Memory B cell (primary cell): ENCODE measurements at places on chromosomes 2 and 18.

DNA sequence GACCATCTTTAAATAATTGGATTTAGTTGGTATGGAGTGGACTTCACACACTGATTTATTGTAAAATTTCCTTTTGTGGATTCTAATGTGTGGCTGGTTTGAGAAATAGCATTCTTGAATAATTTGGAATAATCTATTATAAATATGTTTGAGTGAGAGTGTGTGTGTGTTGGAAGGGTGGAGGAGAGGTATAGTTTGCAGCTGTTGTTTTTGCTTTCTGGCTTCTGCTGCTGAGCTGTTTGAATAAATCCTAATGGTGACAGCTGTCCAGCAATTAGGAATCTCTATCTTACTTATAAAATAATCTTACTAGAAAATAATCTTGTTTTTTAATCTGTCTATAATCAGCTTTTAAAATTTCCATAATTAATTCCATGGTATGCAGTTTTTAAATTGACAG is 1283.0 kb upstream of the CDH2 start:
- H3K36me3 ChIP-seq: no peaks in the 10 kb centered on the region
- no peaks in the 10 kb centered on the region for H3K4me1 ChIP-seq
- DNase-seq: no peak
- H3K27me3 ChIP-seq: no peaks in the 10 kb centered on the region
- no peak overlapping the region for H3K27ac ChIP-seq
- H3K4me3 ChIP-seq: no peak overlapping the region

- DNase-seq: no peak
- H3K36me3 ChIP-seq: no peaks in the 10 kb centered on the region
- no peak overlapping the region for H3K27ac ChIP-seq
- peaks cover 7% of the 10 kb centered on the region for H3K4me1 ChIP-seq
- no peaks in the 10 kb centered on the region for H3K27me3 ChIP-seq
Observed at GRCh38 chr2:231292472-231293134, 94.2 kb downstream of the ARMC9 start.

- peaks cover 4% of the 10 kb centered on the region for H3K27me3 ChIP-seq
- no peaks in the 10 kb centered on the region for H3K4me1 ChIP-seq
- DNase-seq: no peak
- H3K4me3 ChIP-seq: no peak overlapping the region
Observed at GRCh38 chr2:101528501-101528900, 53.6 kb upstream of the RFX8 start.

- DNase-seq: no peak
- H3K36me3 ChIP-seq: no peaks in the 10 kb centered on the region
- H3K27ac ChIP-seq: no peak overlapping the region
- H3K27me3 ChIP-seq: peaks cover 2% of the 10 kb centered on the region
Observed at GRCh38 chr2:133365117-133365516, 203.1 kb downstream of the NCKAP5 start.

DNA sequence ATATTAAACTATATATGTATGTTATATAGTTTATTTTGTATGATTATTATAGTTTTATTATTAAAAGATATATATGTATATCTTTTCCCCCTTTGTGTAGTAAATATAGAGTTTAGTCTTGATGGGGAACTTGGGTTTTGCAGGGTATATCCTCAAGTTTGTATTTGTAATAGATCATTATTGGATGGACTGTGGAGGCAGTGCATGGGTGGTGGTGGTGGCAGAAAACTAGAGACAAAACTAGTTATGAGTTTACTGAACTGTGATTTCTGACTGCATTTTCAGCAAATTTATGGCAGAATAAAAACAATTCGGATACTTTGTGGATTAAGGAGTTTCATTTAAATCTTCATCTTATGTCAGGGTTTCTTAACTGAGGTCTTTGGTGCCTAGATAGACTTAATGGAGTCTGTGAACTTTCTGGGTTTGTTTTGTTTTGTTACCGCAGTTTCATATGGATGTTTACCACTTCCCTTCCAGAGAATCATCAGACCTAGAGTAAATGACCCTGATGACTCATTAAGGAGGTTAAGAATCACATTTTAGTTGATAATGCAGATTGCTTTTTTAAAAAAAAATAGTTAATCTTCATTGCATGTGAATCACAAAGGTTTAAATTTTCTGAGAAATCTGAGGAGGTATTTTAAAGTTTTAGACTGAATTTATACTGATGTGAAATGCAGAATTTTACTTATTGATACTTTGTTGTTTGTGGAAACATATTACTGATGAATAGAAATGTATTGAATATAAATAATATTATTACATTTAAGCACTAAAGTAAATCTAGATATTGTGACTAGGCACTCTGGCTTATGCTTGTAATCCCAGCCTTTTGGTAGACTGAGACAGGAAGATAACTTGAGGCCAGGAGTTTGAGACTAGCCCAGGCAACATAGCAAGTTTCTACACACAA is 14.5 kb downstream of the EPC2 start:
- H3K27ac ChIP-seq: peak overlapping the region; percentile 90
- H3K27me3 ChIP-seq: no peaks in the 10 kb centered on the region
- peak overlapping the region; percentile 62 for H3K4me3 ChIP-seq
- H3K36me3 ChIP-seq: peaks cover 3% of the 10 kb centered on the region
- no peak for DNase-seq
- peaks cover 38% of the 10 kb centered on the region for H3K4me1 ChIP-seq

GRCh38 chr2:28347193-28347592 is 45.5 kb upstream of the FOSL2 start:
- no peak for DNase-seq
- H3K4me1 ChIP-seq: peaks cover 3% of the 10 kb centered on the region
- peaks cover 6% of the 10 kb centered on the region for H3K27me3 ChIP-seq
- H3K4me3 ChIP-seq: no peak overlapping the region
- no peak overlapping the region for H3K27ac ChIP-seq
- H3K36me3 ChIP-seq: no peaks in the 10 kb centered on the region

DNA sequence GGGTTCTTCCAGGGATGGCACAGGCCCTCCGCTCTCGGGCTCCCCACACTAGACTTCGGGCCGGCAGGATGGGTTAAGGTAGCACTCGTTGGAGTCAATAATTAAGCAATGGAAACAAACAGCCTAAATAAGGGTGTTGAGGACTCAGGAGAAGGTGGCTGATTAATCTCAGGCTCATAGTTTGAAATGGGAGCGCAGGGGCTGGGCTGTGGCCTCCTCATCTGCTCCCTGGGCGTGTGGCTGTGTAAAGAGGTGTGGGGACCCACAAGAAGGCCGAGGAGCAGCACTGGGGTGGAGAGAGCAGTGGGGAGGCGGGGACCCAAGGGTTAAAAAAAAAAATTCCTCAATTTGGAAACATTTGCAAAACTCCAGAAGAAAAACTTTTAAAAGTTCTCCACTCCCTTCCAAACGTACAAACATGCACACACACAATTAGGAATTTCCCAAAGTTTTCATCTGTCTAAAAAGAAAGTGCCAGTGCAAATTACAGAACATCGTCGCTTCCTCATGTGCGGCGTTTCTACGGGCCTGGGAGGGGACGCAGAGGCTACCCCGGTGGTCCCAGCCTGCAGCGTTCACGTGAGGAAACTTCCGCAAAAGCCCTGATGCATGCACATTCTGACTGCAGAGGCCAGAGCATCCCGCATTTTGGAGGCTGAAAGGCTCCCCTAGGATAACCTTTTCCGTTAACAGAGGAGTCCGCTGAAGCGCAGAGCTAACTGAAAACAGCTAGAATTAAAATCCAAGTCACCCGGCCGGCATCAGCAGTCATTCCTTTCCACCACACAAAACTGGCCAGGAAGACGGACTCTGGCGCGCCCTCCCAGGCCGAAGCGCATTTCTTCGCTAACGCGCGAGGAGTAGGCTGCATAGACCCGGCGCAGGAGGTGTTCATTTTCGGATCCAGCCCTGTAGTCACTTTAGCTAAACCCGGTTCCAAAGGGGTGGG is 1.0 kb upstream of the TUBB6 start:
- H3K36me3 ChIP-seq: peaks cover 4% of the 10 kb centered on the region
- peak; percentile 21 for DNase-seq
- H3K27ac ChIP-seq: peak overlapping the region; percentile 14
- H3K4me1 ChIP-seq: peaks cover 4% of the 10 kb centered on the region

GRCh38 chr2:38581193-38582147 is 21.3 kb downstream of the HNRNPLL start:
- H3K27ac ChIP-seq: no peak overlapping the region
- H3K4me3 ChIP-seq: no peak overlapping the region
- no peaks in the 10 kb centered on the region for H3K36me3 ChIP-seq
- H3K27me3 ChIP-seq: peaks cover 4% of the 10 kb centered on the region

GRCh38 chr18:46264255-46264654 is 160.1 kb downstream of the HAUS1 start:
- H3K4me3 ChIP-seq: no peak overlapping the region
- H3K4me1 ChIP-seq: peaks cover 26% of the 10 kb centered on the region
- no peak for DNase-seq
- peak overlapping the region; percentile 58 for H3K27ac ChIP-seq

DNA sequence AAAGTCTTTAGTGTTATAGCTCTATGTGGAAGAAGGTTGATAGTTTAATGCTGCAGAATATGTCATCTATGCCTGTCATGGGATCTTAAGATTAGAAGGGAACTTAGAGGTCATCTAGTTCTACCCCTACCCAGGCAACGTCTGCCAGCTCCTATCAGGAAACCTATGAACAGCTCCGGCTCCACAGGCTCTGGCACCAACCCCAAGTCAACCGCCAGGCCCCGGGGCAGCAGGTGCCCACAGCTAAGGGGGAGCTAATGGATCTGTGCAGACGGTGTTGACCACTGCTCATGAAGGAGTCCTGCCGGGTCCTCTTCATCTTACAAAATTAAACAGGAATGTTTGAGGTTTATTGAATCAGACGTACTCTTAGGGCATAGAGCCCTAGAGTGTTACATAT is 440.8 kb upstream of the KLHL29 start:
- H3K36me3 ChIP-seq: no peaks in the 10 kb centered on the region
- no peak overlapping the region for H3K27ac ChIP-seq
- H3K4me3 ChIP-seq: no peak overlapping the region

DNA sequence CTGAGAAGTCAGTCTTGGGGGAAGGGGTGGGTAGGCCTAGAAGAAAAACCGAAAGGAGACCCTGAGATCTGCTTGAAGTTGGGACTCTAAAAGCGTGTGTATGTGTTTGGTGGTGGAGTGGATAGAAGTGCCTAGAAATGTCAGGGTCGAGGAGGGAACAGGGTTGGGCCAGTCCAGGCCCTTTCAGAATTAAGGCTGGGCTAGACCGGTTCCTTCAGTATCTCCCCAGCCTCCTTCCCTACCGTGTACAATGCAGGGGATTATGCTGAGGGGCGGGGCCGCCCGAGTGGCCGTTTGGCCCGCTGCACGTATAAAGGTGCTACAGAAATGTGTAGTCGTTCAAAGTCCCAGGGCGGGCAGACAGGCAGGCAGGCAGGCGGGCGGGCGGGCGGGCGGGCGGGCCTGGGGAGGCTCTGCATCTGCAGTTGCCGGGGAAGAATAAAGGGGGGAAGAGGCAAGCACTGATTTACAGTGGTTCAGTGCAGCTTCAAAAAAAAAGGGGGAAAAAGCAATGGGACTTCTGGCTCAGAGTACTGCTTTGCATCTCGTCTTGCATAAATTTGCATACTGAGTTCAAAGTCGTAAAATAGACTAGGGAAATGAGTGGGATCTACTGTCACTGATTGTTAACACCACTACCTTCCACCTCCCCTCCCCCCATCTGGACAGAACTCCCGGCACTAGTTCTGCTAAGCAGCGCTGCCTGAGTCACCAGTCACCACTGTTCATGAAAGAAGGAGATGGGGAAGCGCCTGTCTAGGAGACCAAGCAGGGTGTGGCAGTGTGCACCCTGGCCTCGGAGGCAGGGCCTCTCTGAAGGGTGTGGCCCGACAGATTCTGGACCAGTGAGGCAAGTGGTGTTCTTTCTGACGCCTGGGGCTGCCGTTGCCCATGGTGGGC is 3.6 kb downstream of the IGFBP2 start:
- H3K36me3 ChIP-seq: peaks cover 2% of the 10 kb centered on the region
- peaks cover 15% of the 10 kb centered on the region for H3K4me1 ChIP-seq
- H3K27ac ChIP-seq: no peak overlapping the region
- H3K27me3 ChIP-seq: peaks cover 32% of the 10 kb centered on the region
- no peak overlapping the region for H3K4me3 ChIP-seq

DNA sequence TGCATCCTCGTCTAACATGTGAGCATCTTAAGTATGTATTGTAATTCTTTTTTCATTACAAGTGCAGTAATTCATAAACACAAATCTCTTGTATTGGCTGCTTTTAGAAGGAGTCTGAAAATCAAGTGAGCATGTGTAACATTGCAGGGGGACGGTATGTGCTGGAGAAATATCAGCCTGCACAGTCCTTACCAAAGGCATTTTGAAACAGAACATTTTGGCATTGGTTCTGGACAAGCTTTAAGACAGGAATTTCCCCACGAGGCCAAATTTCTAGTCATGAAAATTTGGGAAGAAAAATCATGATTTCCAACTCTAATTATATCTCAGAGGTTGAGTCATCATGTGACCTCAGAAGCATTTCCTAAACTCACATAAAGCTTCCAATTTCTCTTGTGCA is 24.7 kb upstream of the NRP2 start:
- no peak overlapping the region for H3K27ac ChIP-seq
- no peak overlapping the region for H3K4me3 ChIP-seq
- no peaks in the 10 kb centered on the region for H3K36me3 ChIP-seq
- DNase-seq: no peak
- peaks cover 13% of the 10 kb centered on the region for H3K4me1 ChIP-seq

GRCh38 chr2:98008415-98008814 is 12.7 kb upstream of the TMEM131 start:
- H3K4me1 ChIP-seq: peaks cover 30% of the 10 kb centered on the region
- no peak overlapping the region for H3K4me3 ChIP-seq

DNA sequence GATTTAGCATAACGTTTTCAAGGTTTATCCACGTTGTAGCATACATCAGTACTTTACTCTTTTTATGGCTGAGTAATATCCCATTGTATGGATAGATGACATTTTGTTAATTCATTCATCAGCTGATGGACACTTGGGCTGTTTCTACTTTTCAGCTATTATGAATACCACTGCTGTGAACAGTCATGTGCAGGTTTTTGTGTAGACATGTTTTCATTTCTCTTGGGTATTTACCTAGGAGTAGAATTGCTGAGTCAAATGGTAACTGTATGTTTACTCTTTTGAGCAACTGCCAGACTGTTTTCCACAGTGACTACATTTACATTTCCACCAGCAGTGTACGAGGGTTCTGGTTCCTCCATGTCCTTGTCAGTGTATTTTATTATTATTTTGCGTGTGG is 33.9 kb downstream of the COX7A2L start:
- H3K27ac ChIP-seq: peak overlapping the region; percentile 36
- peaks cover 23% of the 10 kb centered on the region for H3K36me3 ChIP-seq

DNA sequence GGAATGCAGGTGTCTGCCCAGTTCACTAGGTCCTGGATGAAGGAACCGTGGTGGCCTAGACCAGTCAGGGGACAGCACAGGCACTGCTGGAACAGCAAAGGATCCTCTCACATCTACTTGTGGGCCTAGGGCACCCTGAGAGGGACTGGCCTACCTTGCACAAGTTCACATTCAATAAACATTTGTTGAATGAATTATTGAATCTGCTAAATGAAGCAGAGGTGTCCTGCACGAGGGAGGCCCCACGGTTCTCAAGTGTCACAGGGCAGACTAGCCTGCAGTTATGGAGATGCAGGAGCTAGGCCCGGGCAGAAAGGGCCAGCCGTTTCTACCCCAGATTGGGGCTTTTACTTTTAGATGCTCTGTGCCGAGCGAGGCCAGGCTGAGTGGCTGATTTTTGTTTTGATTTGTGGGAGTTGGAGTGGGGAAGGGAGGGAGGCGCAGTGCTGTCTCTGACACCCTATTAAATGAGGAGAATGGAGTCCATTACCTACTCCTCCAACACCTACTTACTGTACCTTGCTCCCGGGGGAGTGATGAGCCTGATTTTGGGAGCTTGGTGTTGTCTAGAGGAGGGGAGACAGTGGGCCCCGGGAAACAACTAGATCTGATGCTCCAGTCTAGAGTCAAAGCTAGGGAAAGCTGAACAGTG is 18.4 kb downstream of the SH2D6 start:
- H3K27ac ChIP-seq: peak overlapping the region; percentile 92
- H3K36me3 ChIP-seq: no peaks in the 10 kb centered on the region
- DNase-seq: no peak
- peak overlapping the region; percentile 92 for H3K4me3 ChIP-seq
- H3K27me3 ChIP-seq: no peaks in the 10 kb centered on the region
- H3K4me1 ChIP-seq: peaks cover 20% of the 10 kb centered on the region
